ENCODE measurements at places on chromosomes 16 and 17.

DNA sequence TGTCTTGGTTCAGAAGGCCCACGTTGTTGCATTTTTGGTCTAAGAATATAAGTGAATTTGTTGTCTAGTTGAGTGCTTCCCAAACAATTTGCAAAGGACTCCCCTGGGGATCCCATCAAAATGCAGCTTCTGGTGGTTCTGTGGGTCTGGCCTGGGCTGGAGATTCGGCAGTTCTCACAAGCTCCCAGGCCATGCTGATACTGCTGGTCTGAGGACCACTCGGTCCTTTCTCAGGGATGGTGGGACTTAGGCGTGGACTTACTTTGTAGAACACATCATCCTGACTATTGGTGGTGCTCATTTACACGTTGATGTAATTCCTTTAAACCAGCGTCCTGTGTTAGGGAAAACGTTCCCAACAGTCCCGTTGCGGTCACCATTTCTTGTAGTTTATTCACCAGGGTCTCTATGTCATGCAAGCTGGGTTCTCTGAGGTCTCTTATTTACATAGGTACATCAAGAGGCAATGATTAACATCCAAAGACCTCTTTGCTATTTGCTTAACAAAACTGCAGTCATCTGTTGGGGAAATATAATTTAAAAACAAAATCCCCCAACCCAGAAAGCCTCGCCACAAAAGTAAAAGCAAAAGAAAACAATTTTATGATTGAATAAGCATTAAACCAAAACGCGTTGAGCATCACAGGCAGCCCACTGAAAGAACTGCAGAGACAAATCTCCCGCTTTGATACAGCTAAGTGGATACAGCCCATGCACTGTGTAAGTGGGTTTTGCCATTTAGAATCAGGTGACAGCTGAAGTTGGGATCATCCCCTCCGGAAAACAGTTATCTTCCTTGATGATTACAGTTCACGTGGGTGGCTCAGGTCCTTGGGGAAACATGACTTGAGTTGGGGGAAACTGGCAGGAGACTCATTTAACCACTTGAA lies 39.0 kb upstream of the SEC14L1 start:
- DNase-seq: no peak

- DNase-seq: no peak
Measured at GRCh38 chr17:8048736-8049135, 9.9 kb downstream of the ALOX15B start.

GRCh38 chr17:12256380-12256995 lies 235.8 kb downstream of the MAP2K4 start:
- DNase-seq: no peak

GRCh38 chr17:17320188-17320910 lies 17.2 kb downstream of the NT5M start:
- DNase-seq: no peak

DNA sequence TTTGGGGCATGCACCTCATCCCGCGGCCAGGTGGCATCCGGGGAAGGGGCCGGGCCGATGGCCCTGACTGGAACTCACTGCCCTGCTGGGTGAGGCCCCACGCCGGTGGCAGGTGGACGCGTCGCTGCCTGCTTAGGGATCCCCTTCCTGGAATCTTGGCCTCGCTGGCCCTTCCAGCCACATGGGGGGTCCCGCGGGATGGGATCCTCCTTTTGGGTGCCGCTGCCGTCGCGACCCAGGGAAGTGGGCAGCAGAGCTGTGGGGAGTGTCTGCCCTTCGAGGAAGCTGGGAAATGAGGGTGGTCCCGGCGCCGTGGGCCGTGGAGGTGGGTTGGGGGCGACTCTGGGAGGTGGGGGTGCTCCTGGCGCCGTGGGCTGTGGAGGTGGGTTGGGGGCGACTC lies 12.8 kb downstream of the METRNL start:
- DNase-seq: no peak

DNA sequence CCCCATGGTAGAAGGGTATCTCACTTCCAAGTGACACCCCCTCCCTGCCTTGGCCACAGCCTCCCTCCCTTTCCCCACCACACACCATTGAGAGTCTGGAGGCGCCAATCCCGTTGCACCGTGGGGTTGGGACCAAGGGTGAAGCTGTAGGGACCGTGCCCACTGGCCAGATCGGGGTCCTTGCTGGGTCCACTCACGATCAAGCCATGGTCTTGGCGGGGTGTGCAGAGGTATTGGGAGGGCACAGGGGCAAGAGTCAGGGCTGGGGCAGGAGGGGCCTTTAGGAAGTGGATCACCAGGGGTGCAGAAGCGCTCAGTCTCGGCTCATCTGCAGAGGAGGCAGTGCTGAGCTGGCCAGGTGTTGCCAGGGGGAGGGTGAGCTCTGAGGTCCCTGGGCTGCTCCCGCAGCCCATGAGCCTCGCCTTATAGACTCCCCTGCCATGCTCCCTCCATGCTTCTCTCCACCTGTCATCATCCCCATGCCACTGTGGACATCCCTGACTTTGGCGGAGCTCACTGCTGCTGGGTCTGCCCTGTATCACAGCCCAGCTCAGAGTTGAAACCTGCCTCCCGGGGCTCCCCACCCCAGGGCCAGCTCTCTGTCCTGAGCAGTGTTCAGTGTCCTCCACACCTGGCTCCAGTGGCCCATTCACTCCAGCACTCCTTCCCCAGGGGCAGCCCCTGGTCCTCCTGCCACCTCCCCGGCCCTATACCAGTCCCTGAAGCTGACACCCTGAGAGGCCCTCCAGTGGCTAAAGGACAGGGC lies 8.3 kb downstream of the CDH16 start:
- no peak for DNase-seq

- DNase-seq: no peak
Measured at GRCh38 chr16:17062676-17063075, 408.1 kb downstream of the XYLT1 start.

- DNase-seq: no peak
Measured at GRCh38 chr17:49915260-49915659, 53.7 kb upstream of the DLX4 start.

GRCh38 chr17:56815711-56816110 lies 18.0 kb downstream of the C17orf67 start:
- DNase-seq: no peak

Data from stimulated activated CD4-positive, alpha-beta T cell treated with anti-CD3 and anti-CD28 coated beads, TNF-alpha, amount 100 ng/mL, for 24 hours (primary cell).